ENCODE measurements at places on chromosomes 13 and 19.
A peak's percentile ranks its signal among the peaks of the same experiment; 100 is the strongest.

DNA sequence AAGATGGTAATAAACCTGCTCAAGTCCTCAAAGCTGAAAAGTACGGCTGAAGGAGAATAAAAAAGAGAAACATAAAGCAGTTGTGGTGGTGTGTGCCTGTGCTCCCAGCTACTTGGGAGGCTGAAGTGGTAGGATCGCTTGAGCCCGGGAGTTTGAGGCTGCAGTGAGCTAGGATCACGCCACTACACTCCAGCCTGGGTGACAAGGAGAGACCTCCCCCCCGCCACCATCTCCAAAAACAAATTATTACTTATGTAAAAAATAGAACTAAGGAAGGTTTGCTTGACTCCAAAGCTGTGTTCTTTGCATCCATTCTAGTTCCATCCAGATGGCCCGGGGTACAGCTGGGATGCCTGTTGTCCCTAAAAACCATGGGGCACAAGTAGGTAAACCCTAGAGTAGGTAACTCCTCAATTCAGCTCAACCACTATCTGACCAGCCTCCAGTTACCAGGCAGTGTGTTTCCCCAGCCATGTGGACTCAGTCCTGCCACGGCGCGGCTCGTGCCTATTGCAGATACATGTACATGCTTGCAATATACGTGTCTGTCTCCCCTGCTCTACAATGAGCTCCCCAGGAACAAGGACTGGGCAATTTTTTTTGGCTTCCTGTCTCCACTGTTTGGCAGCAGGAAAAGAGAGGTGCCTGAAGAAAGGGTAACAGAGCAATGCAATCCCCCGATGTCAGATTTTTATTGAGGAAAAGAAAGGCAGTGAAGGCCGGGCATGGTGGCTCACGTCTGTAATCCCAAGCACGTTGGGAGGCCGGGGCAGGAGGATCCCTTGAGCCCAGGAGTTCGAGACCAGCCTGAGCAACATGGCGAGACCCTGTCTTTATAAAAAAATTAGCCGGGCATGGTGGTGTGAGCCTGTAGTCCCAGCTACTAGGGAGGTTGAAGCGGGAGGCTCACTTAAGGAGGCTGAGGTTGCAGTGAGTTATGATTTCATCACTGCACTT is 101.3 kb downstream of the GNG7 start:
- DNase-seq: no peak

- DNase-seq: peak; percentile 57
These were observed 2.1 kb downstream of the NECTIN2 start for GRCh38 chr19:44848036-44848811.

DNA sequence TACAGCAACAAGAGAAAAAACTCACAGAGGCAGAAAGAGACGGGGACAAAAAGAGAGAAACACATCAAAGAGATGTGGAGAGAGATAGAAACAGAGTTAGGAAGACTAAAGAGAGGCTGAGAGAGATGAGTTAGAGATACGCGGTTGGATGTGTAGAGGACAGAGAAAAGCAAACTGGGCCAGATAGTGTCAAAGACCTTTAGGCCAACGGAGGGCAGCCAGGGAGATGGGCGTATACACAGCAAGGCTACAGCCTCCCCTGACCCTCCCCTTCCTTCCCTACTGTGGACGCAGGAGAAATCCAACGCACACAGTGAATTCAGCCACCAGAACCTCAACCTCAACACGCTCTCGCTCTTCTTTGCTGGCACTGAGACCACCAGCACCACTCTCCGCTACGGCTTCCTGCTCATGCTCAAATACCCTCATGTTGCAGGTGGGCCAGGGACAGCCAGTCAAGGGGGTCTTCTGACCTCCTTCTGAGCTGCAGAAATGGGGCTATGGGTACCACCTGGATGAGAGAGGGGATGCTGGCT is 18.7 kb downstream of the CYP2B6 start:
- DNase-seq: no peak

- DNase-seq: no peak
These were observed 64.8 kb downstream of the UNC13A start for GRCh38 chr19:17623224-17623935.

- peak; percentile 86 for DNase-seq
These were observed at the start of gene COG6 for GRCh38 chr13:39655569-39656324. COG6 (plus strand) TSS chr13:39655662; CDS start chr13:39655727, 65 bp downstream.

GRCh38 chr19:1025960-1026782 is at the start of gene CNN2:
CNN2 (plus strand) TSS chr19:1026608; CDS start chr19:1026662, 54 bp downstream.
- DNase-seq: peak; percentile 71

All from WERI-Rb-1 (cell line).